T-helper 22 cell (primary cell): ENCODE measurements at places on chromosomes 12 and 14.

GRCh38 chr12:16417058-16417457, 69.6 kb downstream of the MGST1 start:
- no peak for DNase-seq

DNA sequence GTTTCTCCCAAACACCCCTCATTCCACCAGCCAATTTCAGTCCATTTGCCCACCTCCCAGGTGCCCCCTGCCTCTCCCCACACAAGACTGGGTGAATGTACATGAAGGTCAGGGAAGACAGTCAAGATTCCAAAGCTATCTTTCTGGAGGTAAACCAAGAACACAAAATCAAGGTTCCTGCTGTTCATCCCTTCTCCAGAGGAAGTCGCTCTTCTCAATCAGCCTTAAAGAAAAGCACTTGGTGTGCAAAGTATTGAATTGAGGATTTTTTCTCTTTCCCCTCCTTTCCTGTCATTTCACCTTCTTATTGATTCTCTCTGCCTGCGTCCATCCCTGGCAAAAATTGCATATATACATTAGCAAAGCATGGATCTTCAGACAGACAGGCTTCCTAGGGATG, 4.5 kb downstream of the GRIN2B start:
- no peak for DNase-seq

DNA sequence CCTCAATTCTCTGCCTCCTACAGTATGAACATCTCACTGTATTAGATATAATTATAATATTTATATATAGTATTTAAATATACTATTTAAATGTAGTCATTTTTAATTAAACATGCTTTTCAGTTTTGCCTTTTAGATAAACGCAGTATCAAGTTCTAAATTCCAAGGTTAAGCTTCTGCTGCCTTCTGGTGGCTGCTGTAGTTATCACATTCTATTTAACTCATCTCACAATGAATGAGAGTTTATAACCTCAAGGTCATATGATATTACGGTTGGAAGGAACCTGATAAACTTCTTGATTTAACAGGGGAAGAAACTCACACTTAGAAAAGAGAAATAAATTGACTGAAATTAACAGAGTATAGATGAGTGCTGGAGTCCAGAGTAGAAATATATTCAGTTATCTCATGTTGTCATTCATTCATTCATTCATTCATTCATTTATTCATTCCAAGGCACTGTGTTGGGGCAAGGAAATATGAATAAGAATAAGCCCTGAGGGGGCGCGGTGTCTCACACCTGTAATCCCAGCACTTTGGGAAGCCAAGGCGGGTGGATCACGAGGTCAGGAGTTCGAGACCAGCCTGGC, 31.9 kb downstream of the GUCY2C start:
- peak; percentile 1 for DNase-seq

GRCh38 chr12:109645194-109645593, 68.4 kb upstream of the FAM222A start:
- DNase-seq, result no peak

- no peak for DNase-seq
Measured at GRCh38 chr12:110744151-110744571, 1.5 kb upstream of the PPP1CC start.

DNA sequence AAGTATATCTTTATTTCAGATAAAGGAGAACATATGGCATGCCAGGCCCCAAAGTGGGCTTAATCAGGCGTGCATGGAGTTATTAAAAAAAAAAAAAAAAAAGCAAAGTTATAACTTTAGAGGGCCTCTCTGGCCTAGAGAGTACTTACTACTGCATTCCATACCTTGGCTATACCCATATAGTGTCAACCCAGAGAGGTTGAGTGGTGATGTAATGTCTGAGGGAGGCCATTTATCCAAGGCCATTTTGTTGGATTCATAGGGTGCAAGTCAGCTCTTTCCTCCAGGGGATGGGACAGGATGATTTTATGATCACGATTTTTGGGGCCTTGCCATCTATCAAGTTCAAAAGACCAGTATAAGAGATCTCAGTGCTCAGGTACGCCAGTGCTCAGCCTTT, 66.4 kb downstream of the DCAF5 start:
- DNase-seq, result no peak

DNA sequence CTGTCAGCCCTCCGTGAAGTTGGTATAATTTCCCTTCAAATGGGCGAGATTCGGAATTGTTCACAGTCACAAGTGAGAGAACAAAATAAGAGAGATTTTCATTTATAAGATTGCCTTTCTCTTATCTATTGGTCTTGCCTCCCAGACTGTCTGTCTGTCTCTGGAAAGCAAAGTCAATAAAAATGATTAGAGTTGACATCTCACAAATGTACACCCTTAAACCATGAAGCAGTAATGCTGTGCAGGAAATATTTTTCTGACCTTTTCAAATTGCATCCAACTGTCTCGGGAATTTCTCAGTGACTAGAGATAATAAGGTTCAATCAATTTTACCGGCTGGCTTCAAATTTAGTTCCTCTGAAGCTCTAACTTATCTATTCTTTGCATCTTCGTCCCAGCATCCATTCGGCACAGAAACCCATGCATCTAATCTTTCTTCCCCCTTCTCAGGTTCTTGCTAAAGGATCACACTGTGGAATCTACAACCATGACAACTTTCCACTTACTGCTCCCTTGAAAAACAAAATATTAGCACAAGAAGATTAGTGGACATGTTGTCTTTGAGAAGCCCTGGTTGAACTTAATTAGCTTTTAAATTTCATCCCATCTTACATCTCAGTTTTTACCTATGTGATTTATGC, 93.1 kb downstream of the RMST start:
- no peak for DNase-seq

DNA sequence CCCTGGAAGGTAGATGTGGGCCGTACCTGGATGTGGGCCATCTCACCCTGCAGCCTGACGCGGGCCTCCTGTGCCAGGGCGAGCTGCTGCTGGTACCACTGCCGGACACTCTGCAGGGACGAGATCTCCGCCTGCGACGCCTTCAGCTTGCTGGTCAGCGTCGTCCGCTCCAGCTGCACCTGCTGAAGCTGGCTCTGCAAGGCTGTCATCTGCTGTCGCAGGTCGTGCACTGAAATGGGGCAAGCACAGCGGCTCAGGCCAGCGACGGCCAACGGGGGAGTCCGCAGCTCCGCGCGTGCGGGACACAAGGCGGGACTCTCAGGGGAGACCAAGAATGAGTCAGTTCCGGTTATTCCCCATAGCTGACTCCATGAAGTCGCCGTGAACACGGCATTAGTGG, 26.9 kb downstream of the GOLGA3 start:
- no peak for DNase-seq

DNA sequence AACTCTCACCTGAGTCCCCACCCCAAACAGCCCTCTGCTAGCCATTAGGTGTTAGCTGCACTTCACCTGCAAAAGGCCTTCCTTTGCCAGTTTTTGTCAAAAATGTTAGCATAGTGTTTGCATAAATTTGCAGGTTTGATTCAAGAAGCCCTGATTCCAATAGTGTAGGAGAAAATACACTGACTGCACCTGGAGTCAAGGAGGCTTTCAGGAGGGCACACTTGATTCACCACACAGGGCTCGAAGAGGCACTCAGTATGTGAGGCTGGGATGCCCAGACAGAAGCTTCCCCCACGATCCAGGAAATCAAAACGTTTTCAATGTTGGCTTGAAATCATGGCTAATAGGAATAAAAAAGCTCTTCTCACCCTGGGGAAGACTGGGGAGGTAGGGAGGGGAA, 40.5 kb upstream of the DDX11 start:
- no peak for DNase-seq

DNA sequence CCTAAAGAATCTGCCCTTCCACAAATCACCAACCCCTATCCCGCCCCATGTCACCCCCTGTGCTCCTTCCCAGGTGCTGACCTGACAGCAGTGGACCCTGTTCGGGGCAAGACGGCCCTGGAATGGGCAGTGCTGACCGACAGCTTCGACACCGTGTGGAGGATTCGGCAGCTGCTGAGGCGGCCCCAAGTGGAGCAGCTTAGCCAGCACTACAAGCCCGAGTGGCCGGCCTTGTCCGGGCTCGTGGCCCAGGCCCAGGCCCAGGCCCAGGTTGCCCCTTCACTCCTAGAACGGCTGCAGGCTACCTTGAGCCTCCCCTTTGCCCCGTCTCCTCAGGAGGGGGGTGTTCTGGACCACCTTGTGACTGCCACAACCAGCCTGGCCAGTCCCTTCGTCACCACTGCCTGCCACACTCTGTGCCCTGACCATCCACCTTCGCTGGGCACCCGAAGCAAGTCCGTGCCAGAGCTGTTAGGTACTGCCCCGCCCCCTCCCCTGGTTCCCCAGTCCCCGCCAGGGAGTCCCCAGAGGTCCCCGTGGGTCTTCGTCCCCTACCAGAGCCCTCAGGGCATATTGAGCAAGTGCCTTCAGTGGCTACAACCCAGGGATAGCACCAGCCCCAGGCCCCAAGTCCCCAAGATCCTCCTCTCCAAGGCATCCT, 2.7 kb downstream of the ANKRD33 start:
- DNase-seq, result no peak

DNA sequence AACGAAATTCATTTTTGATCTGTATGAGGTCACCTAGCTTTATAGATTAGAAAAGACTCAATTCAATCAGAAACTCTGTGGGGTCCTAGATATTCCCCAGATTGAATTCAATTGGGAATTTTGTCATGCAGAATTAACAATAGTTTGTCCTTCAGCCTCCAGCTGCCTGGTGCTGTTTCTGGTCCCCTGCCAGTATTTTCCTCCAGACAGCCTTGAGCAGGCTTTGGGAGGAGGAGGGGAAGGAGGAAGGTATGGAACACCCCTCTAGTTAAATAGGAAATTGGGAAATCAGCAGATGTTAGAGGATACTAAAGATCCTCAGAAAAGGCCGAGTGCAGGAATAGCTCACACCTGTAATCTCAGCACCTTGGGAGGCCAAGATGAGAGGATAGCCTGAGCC, 10.6 kb downstream of the GRIP1 start:
- DNase-seq, result no peak
